ENCODE measurements at places on chromosomes 1 and 21.

- DNase-seq = no peak
Observed at GRCh38 chr1:165753934-165754333, 14.7 kb downstream of the TMCO1 start.

- DNase-seq = no peak
Observed at GRCh38 chr1:15696956-15697521, 12.9 kb downstream of the PLEKHM2 start.

DNA sequence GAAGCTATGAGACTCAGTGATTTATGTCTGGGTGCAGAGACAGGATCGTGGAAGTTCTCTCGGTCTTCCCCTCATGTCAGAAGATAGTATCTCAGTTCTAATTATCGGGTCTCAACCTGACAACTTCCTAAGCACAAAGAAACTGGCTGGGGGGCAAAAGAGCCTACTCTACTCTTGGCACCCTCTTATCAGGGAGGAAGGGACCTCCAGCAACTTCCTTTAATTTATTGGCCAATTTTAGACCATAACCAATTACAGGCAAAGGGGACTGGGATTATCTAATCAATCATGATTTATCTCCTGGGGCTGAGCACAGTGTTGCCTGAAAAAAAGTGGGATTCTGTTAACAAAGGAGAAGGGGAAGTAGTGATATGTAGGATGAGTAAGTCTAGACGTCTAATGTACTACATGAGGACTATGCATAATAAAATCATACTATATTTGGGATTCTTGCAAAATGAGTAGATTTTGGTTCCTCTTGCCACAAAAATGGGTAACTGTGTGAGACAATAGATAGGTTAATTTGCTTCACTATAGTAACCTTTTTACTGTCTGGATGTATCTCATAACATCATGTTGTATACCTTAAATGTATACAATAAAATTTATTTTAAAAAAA lies 98.8 kb downstream of the ZFYVE9 start:
- DNase-seq = no peak

DNA sequence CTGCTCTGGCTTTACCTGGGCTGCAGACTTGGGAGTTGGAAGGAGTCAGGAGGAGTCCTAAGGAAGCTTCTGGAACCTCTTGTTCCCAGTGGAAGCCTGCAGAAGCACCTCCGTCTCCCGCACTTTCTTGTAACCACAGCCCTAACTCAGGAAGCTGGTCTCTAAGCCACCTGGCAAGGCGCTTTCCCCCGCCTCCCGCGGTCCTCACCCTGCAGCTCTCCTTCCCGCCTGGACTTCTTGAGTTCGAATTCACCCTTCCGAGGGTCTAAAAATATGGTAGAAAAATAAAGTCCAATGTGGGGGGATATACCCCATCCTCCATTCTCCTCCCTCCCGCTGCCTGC lies 15.1 kb downstream of the PAX7 start:
- no peak for DNase-seq

- DNase-seq = no peak
Observed at GRCh38 chr1:44246806-44247205, 33.5 kb downstream of the DMAP1 start.

GRCh38 chr21:45086337-45086958 lies 12.1 kb downstream of the ADARB1 start:
- DNase-seq = no peak

DNA sequence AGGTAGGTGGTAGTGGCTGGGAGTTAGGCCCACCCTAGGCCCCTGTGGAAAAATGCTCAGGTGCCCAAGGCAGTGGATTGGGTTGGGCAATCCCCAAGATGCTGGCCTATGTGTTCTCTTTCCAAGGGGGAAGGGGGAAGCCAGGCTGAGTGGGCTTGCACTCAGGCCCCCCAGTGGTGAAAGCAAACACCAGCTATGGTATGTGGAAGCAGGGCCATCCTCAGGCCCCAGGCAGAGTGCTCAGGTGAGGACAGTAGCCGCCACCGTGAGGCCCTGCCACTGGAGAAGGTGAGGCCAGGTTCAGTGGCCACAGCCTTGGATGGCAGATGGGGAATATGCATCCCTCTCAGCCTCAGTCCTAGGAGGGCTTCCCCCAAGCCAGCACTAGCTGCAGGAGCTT lies 11.8 kb downstream of the LY9 start:
- no peak for DNase-seq

- no peak for DNase-seq
Observed at GRCh38 chr1:44288883-44289282, 66.2 kb downstream of the ERI3 start.

DNA sequence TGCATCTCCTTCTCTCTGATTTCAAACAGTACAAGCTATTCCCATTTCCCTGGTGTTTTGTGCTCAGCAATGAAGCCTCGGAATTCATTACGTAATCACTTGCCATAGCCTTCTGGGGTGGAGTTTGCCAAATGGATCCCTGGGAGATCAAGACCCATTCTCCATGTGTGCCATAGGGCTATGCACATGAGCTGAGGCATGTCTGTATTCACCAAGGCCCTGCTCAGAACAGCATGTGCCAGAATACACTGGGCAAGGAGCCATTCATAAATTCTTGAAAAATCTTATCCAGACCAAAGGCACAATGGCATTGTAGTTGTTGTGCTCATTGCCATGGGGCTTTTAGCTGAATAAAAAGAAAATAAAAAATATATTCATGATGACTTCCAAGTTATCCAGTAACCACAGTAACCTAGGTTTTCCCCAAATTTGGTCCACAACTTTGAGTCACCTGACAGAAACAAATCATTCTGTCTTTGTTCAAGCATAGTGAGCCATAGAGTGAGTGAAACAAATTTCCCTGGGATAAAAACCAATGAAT lies 53.0 kb downstream of the CRB1 start:
- DNase-seq = peak; percentile 68

DNA sequence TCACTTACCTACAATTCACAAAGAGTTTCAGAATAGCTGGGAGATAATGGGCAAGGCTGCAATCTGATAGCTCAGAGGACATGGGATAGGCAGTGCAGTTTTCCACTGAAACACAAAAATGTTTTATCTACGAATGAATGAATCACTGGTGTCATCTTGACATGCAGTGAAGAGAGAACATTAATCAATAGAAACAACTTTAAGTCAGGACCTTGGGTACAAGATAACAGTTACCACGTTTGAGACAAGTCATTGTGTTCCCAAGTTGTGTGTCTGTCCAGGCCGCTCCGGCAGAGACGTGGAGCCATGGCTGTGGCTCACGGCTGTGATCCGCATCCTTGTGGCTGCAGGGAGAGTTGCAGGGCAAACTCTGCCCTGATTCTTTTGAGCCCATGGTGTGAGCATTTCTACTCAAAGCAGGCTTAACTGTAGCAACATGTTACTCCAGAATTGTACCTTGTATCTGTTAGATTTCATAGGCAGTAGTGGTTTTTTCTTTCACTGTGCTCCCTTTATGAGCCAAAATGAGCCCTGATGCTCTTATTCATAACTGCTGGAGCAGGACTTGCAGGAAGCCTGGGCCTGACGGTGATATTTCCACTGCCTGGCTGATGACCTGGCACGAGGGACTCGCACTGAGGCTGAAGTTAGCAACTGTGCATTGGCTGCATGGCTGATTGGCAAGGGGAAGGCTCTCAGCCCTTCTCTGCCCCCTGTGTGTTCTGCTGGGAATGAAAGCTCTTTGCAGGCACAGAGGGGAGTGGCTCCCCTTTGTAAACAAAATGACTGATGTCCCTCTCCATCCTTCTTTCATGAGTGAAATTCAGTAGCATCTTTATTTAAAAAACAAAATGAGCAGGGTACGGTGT lies 465.2 kb downstream of the AJAP1 start:
- no peak for DNase-seq

DNA sequence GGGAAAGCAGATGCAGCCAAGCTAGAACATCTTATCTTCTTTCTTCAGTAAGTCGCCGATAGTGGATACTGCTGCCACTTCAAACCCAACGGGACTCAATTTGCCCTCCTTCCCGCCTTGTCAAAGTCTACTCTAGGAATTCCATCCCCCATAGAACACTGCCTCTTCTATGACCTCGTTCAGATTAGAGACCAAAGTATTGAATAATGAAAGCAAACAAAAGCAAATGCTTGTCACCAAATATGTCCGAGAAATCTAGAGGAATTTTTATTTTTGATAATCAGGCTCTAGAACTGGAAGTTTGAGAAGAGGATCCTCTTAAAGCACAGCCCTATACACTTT lies 853 bp upstream of the RRAGC start:
- no peak for DNase-seq

DNA sequence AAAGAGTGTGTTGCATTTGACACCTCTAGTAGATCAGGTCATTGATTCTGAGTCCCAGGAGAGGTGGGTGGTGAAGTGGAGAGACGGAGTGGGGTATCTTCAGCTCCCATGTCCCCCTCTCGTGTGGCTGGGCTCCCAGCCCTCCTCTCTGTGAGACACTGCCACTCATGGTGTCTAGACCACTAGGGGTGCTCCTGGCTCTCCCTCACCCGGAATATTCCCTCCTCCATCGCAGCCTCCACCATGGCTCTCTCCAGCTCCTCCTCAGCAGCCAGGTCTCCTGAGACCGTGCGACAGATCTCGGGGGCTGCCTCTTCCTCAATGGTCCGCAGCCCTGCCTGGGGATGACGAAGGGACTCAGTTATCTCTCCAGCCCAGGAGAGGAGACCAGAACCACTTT lies 20.6 kb upstream of the KIF21B start:
- no peak for DNase-seq

- DNase-seq = no peak
Observed at GRCh38 chr1:6481820-6482219, 9.6 kb downstream of the PLEKHG5 start.

- DNase-seq = peak; percentile 63
Observed at GRCh38 chr21:43659136-43660000, at the start of the genes HSF2BP and RRP1B. HSF2BP (minus strand) TSS chr21:43659488; CDS start chr21:43658096, 1,392 bp downstream. RRP1B (plus strand) TSS chr21:43659560; CDS start chr21:43659665, 105 bp downstream.

GRCh38 chr1:201560328-201561194 lies 21.6 kb downstream of the NAV1 start:
- DNase-seq = no peak

DNA sequence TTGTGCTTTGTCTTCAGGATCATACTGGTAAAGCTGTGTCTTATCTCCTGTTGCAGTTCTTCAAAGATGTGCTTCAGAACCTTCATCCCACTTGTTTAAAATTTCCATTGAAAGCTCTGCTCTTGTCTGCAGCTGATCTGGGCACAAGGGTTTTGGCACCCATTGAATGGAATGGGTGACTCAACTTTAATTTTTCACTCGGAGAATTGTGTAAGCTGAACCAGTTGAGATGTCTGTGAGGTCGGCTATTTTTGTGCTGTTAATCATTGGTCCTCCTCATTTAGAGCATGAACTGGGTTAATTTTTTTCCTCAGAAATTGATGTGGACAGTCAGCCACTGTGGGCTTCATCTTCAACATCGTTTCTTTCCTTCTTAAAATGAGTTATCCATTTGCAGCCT lies 252.1 kb downstream of the TM2D1 start:
- no peak for DNase-seq

DNA sequence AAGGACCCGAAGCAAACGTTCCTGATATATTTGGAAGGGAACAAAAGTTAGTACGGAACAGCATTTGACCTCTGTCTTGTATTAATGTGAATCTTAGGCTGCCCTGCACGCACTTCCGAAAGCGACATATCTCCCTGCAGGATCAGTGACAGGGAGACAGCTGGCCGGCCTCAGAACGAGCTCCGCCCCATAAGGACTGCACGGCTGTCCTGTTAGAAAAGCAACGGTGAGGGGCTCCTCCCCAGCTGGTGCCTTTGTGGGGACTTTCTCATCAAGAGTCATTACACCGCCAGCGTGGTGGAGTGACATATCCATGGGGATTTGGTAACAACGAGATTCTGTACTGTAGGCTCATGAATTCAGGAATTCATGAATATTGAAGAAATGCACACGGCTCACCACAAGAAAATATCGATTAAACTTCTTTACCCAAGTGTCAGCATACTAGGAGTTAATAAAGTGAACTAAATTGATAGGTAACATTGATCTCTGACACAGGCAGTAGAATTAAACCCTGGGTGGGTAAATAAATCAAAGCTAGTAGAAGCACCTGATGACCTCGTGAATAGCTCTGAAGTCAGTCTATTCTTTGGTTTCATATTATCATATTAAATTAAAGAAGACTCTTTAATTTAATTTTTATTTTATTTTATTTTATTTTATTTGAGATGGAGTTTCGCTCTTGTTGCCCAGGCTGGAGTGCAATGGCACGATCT lies 8.1 kb upstream of the GREM2 start:
- no peak for DNase-seq

DNA sequence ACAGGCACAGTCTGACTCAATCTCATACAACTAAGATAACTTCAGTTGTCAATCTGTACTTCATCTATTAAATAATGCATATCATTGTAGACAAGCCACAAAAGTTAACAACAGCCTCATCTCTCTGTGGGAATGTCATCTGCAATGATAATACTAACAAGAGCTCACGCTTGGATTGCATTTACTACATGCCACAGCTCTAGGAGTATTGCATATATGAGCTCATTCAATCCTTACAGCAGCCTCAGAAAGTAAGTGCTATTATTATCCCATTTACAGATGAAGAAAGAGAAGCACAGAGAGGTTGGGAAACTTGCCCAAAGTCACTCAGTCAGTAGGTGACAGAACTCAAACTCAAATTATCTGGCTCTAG lies 105.7 kb upstream of the GUCA2B start:
- no peak for DNase-seq

GRCh38 chr1:156623946-156624813 lies 5.0 kb downstream of the HAPLN2 start:
- peak; percentile 78 for DNase-seq

GRCh38 chr1:198788561-198789064 lies 149.8 kb downstream of the PTPRC start:
- DNase-seq = no peak

DNA sequence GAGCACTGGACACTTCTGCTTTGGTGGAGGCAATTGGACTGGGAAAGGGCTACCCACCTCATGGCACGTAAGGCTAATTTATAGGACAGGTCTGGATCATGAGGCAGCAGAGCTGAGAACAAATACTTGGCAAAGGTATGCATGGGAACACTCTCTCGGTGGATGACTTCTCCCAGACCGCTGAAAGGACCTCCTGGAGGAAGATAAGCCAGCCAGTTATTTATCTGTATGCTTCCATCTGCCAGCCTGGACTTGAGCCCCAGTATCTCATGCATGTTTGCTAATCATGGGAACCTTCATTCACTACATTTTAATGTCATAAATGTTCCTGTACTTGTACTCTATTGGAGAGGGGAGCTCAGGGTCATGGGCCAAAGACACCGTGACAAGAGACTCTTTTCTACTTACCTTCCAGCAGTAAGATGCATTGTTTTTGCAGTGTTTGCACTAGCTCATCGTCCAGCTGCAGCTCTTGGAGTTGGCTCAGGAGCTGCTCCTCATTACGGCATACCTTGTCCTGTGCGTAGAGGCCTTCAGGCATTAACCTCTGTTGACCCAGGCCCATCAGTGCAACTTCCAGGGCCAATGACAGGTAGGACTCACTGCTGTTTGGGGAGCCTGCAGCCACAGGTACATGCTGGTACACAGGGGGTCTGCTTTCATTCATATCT lies 23.7 kb downstream of the UROD start:
- DNase-seq = no peak

DNA sequence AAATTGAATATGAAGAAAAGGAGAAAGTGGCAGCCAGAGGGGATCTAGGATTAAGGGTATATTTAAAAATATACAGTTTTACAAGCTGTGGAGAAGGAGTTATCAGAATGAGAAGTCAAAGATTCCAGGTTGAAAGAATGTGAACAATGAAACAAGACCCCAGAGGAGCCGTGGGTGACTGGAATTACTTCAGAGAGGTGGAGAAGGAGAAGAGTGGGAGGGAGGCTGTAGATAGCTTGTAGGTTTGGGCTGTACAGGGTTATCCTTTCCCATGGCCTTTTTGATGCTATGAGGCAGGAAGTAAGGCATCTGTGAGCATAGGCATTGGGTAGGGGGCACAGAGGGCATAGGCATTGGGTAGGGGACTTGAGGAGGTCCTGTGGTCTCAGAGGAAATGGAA lies 5.2 kb upstream of the S100A11 start:
- no peak for DNase-seq

GRCh38 chr1:29599826-29600225 lies 363.5 kb downstream of the PTPRU start:
- DNase-seq = no peak
